ENCODE measurements at places on chromosomes 4 and X.

DNA sequence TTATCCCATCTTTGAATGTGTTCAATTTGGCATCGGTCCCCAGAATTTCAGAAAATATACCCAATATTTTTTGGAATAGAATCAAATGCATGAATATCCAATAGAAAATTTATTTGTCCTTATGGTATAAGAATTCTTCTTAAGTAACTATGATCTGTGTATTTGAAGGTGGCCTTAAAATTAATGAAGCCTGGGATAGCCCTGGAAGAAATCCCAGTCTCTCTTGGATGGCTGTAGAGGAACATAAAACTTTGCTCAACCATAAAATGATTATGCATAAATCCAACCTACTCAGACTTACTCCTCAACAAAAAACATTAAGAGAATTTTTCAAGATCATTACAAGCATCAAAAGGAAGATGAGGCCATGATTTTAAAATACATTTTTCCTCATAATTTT is 269.4 kb upstream of the SMIM31 start:
- DNase-seq: no peak

DNA sequence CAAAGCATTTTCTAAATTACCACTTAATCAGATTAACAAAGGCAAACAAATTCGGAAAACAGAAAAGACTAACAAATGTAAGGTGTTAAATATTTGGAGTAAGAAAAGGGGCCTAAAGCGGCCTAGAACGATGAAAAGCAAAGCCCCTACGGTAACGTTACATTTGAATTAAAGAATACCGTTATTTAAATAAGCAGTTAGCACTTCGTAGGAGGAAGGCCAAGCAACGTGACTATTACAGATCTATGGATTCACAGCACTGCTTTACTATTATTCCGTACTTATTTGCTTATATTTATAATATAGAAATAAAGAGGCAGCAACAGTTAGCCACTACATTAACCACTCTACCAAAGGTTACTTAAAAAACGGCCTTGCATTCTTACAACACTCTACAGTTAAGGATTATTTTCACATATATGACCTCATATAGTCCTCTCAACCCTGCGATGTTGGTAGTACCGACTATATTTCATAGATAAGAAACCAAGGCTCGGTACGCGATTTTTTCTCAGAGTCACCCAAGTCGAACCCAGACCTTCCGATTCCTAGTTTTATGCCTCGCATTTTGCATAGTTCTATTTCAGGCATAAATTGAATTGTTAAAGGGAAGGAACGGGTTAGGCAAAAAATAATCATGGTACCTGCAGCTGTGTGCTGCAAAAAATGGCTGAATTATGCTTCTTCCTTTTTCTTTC is 2.9 kb downstream of the KLHL15 start:
- DNase-seq: no peak

GRCh38 chr4:156974264-156974663 is 2.7 kb upstream of the PDGFC start:
- no peak for DNase-seq

GRCh38 chrX:132016628-132017430 is 6.3 kb upstream of the STK26 start:
- DNase-seq: no peak

DNA sequence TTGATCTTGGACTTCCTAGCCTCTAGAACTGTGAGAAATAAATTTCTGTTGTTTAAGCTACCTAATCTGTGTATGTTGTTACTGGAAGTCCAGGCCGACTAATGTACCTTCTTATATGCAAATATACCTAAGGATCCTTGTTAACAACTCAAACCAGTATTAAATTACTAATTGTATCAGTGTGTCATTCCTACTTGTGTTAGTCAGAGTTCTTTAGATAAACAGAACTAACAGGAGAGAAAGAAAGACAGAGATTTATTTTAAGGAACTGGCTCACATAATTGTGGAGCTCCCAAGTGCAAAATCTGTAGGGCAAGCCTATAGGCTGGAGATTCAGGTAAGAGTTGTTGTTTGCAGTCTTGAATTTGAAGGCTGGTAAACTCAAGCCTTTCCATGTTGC is 120.0 kb downstream of the ADGRL3 start:
- DNase-seq: no peak

- DNase-seq: no peak
Observed at GRCh38 chrX:54063361-54063760, 19.1 kb upstream of the PHF8 start.

DNA sequence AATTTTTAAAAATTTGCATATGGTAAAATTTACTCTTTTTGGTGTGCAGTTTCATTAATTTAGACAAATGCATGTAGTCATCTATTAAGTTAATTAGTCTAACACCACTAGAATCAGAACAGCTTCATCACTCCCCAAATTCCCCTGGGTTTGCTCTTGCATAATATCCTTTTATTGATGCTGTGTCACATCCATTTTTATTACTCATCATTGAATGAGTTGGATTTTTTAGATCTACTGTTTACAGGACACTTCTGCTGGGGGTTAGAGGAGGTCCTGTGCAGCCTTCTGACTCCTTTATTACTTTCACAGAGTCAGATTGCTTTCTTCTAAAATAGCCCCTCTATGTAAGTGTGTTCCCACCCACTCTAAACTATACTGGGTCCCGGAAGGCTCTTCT is 65.9 kb downstream of the MTHFD2L start:
- no peak for DNase-seq

GRCh38 chr4:117691572-117692351 is 342.5 kb upstream of the NDST3 start:
- DNase-seq: no peak

GRCh38 chrX:150736475-150736874 is 43.3 kb downstream of the MTMR1 start:
- DNase-seq: no peak

GRCh38 chr4:110586131-110586850 is 36.6 kb downstream of the PITX2 start:
- no peak for DNase-seq

GRCh38 chrX:38864165-38864564 is 62.9 kb downstream of the MID1IP1 start:
- no peak for DNase-seq

- DNase-seq: no peak
Observed at GRCh38 chr4:10353110-10353509, 104.1 kb downstream of the ZNF518B start.

- DNase-seq: no peak
Observed at GRCh38 chr4:78796526-78796925, 20.4 kb downstream of the BMP2K start.

DNA sequence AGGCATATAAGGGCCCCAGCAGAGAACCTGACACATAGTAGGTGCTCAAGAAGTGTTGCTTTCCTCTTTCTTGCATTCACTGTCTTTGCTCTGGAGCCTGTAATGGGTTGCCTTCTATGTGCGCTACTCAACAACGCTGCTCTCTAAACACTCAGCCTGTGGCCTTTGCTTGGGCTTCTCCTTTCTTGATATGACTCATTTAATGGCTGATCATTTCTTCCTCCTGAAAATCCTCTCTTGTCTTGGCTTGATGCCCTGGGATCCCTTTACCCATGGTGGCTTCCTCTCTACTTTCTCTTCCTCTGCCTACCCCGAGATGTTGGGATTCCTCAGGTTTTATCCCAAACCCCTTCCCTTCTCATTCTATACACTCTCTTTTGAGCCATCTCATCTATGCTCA is 19.9 kb upstream of the PJA1 start:
- no peak for DNase-seq

DNA sequence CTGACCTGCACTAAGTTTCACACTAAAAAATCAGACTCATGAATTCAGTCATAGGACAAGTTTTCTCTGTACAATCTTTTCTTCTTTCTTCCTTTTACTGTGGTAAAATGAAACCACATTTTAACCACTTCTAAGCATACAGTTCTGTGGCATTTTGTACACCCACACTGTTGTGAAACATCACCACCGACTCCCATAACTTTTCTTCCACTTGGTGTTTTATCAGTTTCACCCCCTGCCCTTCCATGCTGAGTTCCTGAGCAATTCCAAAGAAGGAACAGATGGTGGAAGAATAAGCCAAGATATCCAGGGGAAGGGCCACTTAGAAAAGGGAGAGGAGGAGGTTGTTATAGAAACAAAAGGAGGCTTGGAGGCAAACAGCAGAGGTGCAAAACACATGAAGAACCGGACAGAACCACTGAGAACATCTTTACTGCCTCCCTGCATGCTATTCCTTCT is 22.6 kb downstream of the SLC25A4 start:
- DNase-seq: no peak

GRCh38 chr4:176256921-176257320 is 12.1 kb downstream of the ASB5 start:
- no peak for DNase-seq

DNA sequence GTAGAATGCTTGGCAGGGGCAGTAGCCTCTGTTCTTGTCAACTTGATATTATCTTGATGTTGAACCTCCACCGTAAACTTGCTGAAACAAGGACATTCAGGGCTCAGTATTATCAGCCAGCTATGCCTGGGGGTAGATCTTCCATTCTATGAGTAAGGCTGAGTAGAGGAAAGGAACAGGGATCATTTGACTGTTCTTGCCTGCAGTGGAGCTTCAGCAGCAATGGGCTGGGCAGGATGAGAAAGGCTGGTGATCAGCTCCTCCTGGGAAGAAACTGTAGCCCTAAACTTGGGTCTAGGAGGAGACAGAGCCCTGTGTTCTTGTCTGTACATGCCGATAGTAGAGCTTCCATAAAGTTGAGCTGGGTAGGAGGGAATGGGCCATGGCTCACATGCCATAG is 127.2 kb downstream of the CCSER1 start:
- no peak for DNase-seq

- no peak for DNase-seq
Observed at GRCh38 chrX:22300130-22300529, 27.4 kb downstream of the CBLL2 start.

- no peak for DNase-seq
Observed at GRCh38 chrX:114582698-114583395, 1.0 kb upstream of the HTR2C start.

- DNase-seq: peak; percentile 90
Observed at GRCh38 chrX:47217852-47218279, 615 bp upstream of the CDK16 start.

DNA sequence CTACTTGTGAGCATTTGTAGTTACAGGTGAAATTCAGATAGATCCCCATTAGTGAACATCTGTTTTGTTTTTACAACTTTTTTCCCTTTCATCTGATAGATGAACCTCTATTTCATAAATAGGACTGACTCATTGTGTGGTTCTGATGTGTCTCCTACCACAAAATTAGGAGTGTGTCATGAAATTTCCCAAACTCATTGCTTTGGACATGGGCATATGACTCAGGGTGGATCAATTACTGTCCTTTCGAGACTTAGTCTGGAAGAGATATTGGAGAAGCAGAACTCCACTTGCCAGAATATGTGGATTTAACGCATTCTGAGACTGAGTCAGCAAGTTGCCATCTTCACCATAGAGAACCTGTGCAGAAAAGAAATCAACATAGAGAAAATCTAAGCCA is 53.5 kb upstream of the PCDH10 start:
- no peak for DNase-seq

All from activated CD4-positive, CD25-positive, alpha-beta regulatory T cell treated with anti-CD3 and anti-CD28 coated beads, Interleukin-2, amount 50 U/mL, for 16 hours (primary cell).